Stimulated activated CD4-positive, alpha-beta T cell treated with anti-CD3 and anti-CD28 coated beads, Interleukin-1b, Interleukin-23, amount 100 ng/mL, for 24 hours (primary cell): ENCODE measurements at places on chromosomes 1 and 21.

DNA sequence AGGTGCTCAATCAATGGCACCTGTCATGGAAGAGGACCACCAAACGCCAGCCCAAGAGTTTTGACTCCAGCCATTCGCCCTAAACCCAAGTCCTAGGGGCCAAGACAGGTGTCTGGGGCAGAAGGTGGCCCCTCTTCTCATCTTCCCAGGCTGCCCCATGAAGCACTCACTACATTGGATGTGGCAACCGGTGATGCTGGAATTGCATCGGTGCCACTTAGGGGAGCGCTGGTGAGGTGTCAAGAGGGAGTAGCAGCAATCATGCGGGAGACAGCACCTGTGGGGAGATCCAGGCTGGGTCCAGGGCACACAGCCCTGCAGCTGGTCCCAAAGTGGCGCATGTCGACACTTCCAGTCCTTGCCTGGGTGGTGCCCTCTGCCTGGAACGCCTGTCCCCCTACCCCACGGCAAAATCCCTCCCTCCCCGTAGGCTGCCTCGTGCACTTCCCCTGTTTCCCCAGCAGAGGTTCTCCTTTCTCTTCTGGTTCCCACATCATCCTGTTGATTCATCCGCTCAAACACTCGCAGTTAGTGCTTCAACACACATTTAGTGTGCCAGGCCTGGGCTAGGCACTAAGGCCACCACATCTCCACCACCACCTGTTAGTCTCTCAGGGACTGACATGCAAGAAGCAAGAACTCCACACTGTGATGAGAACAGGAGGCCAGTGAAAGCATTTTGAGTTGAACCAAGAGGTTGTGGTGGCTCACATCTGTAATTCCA lies 18.5 kb downstream of the PLA2G2D start:
- DNase-seq: peak; percentile 6

- no peak for DNase-seq
Measured at GRCh38 chr1:56550138-56550858, 29.1 kb downstream of the PLPP3 start.

DNA sequence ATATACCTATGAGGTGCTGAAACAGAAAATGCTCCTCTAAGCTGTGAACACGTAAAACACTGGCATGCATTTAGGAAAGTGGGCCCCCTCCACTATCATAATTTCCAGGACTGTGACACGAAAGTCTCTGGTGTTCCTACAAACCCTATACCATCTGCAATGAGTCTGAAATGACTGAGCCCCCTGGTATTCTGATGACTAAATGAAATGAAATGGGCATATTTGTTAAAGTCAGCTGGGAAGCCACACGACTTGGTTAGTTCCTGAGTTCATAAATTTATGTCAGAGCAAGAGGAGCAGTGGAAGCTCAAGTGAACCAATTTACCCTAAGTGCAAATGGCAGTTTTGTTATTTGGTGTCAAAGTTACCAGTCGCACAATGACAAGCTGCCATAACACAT lies 182.3 kb downstream of the KCTD3 start:
- no peak for DNase-seq

GRCh38 chr1:28313702-28314546 lies 14.9 kb upstream of the MED18 start:
- no peak for DNase-seq

GRCh38 chr21:42407476-42407875 lies 3.8 kb downstream of the UBASH3A start:
- no peak for DNase-seq

DNA sequence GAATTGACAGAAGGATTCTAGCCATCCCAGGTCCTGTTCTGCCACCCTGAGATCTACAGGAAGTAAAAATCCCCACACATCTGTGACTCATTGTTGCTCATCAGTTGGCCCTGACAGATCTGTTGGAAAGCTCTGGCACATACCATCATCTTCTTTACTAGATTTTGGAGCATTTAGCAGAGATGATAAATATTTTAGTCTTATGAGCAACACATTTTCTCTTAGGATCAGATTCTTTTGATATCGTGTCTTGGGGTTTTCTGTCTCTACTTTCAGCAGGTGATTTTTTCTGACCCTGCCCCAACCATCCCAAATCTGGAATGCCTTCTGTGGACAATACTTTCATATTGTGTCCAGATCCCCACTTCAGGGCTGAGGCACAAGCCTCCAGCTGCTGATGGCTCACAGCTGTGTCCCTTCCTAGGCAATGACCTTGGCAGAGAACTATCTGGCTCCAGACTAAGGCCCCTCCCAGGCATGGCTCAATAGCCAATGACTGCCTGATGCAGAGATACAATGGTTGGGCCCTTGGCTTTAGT lies 102.8 kb downstream of the GDAP2 start:
- no peak for DNase-seq

DNA sequence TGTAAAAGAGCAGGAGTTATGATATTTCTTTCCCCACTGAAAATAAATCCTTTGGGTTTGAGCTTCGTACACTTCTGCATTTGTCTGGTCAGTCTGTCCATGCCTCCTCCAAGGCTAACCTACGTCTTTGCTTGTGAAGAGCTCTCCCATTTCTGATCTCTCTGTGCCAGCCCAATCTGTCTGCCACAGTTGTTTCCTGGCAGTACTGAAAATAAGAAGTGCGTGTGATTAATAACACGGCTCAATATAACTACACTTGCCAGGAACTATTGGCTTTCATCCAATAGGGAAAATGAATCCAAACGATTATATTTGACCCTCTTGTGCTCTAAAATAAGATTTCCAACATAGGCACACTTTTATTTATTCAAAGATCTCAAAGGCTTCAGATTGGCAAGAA lies 19.2 kb upstream of the COL24A1 start:
- no peak for DNase-seq

DNA sequence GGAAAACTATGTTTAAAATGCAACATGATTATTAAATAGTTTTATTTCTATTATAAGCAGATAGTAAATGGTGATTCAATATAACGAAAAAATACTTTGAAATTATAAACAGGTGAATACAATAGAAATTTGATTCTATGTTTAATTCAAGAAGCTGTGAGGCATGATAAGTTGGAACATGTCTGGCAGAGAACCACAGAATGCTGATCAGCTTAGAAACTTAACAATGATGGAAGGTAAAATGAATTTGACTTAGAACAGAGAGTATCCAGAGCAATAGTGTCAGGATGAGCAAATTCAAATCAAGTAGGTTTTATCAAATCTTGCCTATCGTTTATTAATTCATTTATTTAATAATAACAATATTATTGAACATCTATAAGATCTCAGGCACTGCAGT lies 83.4 kb upstream of the ADGRL4 start:
- DNase-seq: no peak

- DNase-seq: no peak
Measured at GRCh38 chr1:2031546-2032540, 12.7 kb downstream of the GABRD start.

- DNase-seq: no peak
Measured at GRCh38 chr1:62781841-62782543, 1.9 kb upstream of the ATG4C start.

DNA sequence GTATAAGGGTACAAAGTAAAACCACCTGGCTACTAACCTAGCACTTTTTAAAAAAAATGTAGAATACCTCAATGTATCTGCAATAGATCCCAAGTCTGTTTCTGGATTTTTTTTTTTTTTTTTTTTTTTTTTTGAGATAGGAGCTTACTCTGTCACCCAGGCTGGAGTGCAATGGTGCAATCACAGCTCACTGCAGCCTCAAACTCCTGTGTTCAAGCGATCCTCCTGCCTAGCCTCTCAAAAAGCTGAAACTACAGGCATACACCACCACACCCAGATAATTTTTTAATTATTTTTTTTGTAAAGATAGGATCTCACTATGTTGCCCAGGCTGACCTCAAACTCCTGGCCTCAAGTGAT lies 537.5 kb upstream of the CAMK1G start:
- no peak for DNase-seq

DNA sequence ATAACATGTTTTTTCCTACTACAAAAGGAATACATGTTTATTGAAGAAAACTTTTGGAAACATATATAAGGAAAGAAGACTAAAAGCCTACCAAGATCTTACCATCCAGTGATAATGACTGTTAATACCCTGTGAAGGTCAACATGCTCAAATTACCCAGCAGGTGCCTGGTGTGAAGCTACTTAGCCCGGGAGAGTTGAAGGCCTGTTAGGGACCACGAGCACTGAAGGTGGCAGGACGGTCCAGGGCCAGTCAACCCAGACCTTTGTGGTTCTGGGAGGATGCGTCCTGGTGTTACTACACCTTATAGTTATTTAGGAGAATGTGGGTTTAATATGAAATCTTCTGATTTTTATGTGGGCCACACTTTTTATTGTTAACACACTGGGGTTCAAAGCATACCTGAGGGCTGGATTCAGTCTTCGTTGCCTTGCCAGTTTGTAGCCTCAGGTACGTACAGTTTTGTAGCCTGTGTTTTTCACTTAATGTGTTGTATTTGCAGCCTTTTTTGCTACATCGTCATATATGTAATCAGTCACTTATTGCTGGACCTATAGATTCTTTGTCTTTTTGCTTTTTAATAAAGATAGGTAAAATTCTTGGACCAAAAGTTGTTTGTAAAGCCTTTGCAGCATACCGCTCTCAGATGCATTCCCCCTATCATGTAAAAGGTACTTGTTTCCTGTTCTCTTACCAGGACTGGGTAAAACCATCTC lies 9.8 kb downstream of the ITSN1 start:
- DNase-seq: no peak

GRCh38 chr1:37477198-37477931 lies 3.0 kb downstream of the ZC3H12A start:
- DNase-seq: no peak

DNA sequence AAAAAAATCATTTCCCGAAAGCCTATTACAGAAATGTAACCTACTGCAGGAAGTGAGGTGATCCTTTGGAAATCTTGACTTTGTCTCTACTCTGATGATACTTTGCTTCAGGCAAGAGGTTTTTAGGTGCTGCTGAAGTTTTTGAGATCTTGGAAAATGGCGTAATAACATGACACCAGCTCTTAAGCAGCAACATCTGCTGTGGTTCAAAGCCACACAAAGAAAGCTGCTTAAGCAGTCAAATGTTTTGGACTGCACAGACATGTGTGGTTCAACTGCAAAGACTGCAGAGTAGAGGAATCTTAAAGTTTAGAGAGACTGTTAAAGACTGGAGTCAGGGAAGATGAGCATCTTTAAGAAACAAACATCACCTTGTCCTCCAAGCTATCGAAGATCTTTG lies 139.0 kb downstream of the RASAL2 start:
- no peak for DNase-seq

DNA sequence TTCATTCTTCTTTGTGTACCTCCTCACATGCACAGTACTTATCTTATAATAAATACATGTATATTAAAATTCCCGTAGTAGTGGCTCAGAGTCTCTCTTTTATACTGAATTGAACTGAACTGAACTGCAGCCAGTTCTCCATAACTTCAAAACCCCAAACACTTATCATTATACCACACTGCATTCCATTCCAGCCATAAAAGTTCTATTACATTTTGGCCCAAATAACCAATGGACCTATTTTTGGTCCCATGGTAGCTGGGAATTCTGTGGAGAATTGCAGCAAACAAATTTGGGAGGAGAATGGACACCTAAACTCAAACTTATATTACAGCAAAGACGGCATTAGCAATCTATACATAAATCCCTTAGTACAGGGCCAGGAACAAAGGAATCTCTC lies 86.6 kb upstream of the C1orf87 start:
- DNase-seq: no peak

- no peak for DNase-seq
Measured at GRCh38 chr21:21439761-21440160, 441.6 kb downstream of the NCAM2 start.

GRCh38 chr1:41566274-41566885 lies 81.9 kb upstream of the EDN2 start:
- no peak for DNase-seq

GRCh38 chr1:2644171-2644570 lies 11.4 kb upstream of the MMEL1 start:
- DNase-seq: no peak

GRCh38 chr21:15000081-15000480 lies 64.7 kb downstream of the NRIP1 start:
- no peak for DNase-seq

GRCh38 chr1:198107091-198107501 lies 49.7 kb upstream of the NEK7 start:
- DNase-seq: no peak
